ENCODE measurements at places on chromosomes 3 and 15. TPM values are rescaled to one million over a fixed set of nuclear protein-coding genes. Genes with fewer than 3 reads are reported as not detected.

- no peak for DNase-seq
Observed at GRCh38 chr15:68051109-68051508, 3.0 kb upstream of the PIAS1 start.

The SLC22A14 gene
- total RNA-seq, result not detected

- no peak for DNase-seq
Observed at GRCh38 chr3:102038477-102039142, 189.3 kb downstream of the NFKBIZ start.

DNA sequence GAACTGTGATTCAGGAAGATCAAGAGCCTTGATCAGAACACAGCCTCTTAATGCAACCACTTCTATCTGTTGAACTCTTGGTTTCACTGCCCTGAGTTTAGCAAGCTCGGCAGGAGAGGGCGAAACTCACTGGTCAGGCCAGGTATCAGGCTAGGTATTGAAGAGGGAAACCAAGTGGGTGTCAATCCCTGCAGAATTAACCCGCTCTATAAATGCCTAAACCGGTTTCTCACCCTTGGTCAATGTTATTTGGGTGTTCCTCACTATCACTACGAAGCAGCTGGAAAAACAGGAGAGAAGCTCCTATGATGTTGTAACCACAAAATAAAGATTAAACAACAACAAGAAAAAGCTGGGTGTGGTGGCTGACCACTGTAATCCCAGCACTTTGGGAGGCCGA is 23.9 kb downstream of the LIPH start:
- DNase-seq, result no peak

The SUCNR1 gene
- not detected for total RNA-seq

- no peak for DNase-seq
Observed at GRCh38 chr15:40769274-40770146, at the start of gene C15orf62. Gene C15orf62, plus strand, starts transcription at chr15:40769980. Its CDS starts 516 bp downstream, at chr15:40770496.

- DNase-seq, result no peak
Observed at GRCh38 chr15:89551550-89551949, 23.7 kb upstream of the TICRR start.

DNA sequence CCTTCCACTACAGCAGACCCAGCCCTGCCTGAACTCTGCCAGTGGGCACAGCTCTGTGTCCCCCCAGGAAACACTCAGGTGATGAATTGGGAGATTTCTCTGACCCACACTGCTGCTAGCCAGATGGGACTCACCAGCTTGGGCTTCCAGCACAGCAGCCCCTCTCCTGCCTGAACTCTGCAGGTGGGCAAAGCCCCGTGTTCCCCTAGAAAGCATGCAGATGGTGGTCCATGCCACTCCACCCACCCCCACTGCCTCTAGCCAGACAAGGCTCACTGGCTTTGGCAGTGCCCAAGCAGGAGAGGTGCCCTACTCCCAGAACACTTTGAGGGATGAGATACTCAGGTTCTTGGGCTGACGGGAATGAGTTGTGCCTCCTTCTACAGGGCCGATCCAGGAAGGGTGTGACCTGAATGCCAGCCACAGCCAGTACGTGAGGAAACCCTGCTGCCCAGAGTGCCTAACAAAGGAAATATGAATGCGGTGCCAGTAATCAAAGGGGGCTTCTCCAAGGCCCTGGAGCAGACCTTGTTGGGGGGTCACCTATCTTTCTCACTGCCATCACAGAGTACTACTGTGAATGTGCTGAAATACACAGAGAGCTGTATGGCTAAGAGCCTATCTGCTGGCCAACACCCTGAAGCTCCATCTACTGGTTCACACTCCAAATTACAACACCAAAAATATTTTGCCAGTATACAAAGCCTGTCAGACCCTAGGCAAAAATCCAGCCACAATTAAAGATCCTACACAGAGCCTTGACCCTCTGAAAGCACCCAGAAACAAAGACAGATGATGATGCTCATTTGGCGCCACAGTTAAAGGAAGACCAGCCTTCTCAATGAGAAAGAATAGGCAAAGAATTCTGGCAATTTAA is 61.9 kb downstream of the BTLA start:
- DNase-seq, result peak; percentile 30

DNA sequence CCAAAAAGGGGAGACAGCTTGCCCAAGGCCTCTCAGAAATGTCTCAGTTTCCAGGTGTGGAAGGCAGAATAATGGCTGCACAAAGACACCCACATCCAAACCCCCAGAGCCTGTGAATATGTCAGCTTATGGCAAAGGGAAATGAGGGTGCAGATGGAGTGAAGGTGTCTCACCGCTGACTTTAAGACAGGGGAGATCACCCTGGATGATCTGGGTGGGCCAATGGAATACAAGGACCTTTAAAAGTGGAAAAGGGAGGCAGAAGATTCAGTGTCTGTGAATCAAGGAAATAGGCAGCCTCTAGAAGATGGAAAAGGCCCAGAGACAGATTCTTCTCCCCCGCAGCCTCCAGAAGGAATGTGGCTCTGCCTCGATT is 48.8 kb upstream of the ATP2B2 start:
- DNase-seq, result no peak

- no peak for DNase-seq
Observed at GRCh38 chr3:126538966-126539365, 15.0 kb downstream of the CHST13 start.

The DGKG gene
- 1.4 TPM for total RNA-seq

The KIF7 gene
- 2.4 TPM for total RNA-seq

DNA sequence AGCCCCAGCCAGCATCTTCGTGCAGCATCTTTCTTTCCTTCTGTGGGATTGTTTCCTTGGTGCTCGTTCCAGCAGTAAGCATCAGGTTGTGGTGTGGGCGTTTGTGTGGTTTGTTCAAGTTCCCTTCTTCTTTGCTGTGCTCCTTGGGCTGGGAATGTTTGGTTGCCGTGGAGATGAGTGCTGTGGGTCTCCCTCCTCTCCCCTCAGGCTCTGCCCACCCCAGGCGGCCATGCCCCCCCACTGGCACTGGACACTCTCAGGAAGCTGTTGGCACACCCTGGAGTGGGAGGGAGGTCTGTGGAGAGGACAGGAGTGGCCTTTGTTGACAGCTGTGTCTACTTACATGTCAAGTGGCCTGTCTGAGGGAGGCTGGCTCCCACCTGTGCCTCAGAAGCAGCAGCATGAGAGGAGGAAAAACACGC is 46.5 kb upstream of the SACM1L start:
- no peak for DNase-seq

The TUSC7 gene
- not detected for total RNA-seq

DNA sequence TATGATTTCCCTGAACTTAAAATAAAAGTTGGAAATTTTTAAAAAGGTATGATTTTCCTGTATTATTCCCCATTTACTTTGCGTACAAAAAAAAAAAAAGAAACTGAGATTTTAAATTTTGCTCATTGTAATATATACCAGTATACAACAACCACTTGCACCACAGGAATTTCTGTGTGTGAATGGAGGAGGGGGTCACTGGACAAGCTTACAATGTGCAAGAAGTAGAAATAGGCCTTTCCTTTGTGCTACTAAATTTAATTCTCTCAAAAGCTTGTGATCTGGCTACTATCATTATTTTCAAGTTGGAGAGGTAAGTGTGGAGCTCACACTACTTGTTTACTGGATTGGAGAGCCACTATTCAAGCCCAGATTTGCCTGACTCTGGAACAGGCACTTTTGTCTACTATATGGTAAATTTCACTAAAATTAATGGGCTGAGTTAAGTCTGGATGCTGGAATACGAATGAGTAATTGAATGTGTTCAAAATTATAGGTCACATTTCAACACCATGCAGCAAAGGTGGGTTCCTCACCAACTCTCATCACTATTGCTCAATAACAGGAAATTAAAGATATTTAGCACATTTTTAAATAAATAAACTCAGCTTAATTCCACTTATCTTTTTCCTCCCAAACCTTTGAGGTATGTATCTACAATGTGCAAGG is 148.0 kb upstream of the MBNL1 start:
- no peak for DNase-seq

GRCh38 chr3:33467786-33468185 is 27.6 kb upstream of the UBP1 start:
- DNase-seq, result no peak

The FOXB1 gene
- 1.2 TPM for total RNA-seq

DNA sequence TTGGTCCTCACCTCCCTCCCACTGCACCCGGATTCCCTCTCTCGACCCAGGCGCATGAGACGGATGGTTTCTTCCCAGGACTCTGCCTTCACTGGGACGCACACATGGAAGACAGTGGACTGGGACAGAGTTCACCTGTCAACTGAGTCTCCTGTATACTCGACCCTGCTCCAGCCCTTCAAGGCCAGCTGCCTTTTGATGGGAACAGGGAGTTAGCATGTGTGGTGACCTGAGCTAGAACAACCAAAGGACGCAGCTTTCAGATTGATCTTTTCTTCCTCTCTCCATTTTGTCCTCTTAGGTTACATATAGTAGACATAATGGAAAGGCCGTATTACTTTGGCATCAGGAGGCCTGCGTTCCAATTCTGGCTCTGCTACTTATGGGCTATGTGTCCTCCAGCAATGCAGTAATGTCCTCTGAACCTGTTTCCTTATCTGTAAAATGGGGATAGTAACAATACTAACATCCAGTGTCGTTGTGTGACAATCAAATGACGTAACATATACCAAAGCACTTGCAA is 94.1 kb downstream of the PEX5L start:
- DNase-seq, result no peak

The PLSCR5 gene
- total RNA-seq, result not detected

The SEMA6D gene
- total RNA-seq, result not detected

GRCh38 chr15:68279779-68280753 is 2.5 kb downstream of the FEM1B start:
- no peak for DNase-seq

- DNase-seq, result no peak
Observed at GRCh38 chr3:13684854-13685253, 135.9 kb downstream of the FBLN2 start.

The BCL6 gene
- 42.1 TPM for total RNA-seq

GRCh38 chr3:47780741-47781684 is 680 bp downstream of the SMARCC1 start:
- DNase-seq, result peak; percentile 65

The NPAP1 gene
- total RNA-seq, result not detected

The THRB gene
- not detected for total RNA-seq

The LINGO1 gene
- total RNA-seq, result not detected
